ENCODE measurements at places on chromosomes 1 and 21. TPM values are rescaled to one million over a fixed set of nuclear protein-coding genes. Genes with fewer than 3 reads are reported as not detected.

The ALG14 gene
- total RNA-seq = 0.92 TPM

The E2F2 gene
- 0.13 TPM for total RNA-seq

The RAB13 gene
- total RNA-seq = 48.7 TPM

The GOLT1A gene
- total RNA-seq = 5.0 TPM

The BSDC1 gene
- total RNA-seq = 81.6 TPM

The KRTAP19-1 gene
- total RNA-seq = not detected

The NR5A2 gene
- total RNA-seq = not detected

The EXTL1 gene
- total RNA-seq = 1.3 TPM

The ATAD3A gene
- 51.5 TPM for total RNA-seq

All from kidney epithelial cell (primary cell).